ENCODE measurements at places on chromosomes 7 and 10.

- no peak for DNase-seq
Observed at GRCh38 chr7:50505553-50506210, 55.5 kb upstream of the FIGNL1 start.

DNA sequence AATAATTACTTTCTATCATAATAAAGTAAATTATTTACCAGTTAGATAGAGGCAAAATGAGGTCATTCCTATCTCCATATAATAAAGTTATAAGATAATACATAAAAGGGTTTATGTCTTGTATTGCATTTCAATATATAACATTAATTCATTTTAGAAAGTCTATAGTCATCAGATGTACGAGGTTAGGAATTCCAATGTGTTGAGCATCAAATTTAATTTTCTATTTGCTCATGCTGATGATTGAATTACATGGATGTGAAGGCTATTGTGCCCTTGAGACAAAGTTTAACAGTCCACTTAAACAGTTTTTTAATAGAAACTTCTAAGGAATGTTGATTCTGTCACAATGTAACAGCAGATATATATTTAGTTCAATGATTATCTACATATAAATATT lies 678.3 kb upstream of the LRRN3 start:
- DNase-seq, result no peak

GRCh38 chr7:158186864-158187693 lies 400.5 kb downstream of the PTPRN2 start:
- DNase-seq, result no peak

DNA sequence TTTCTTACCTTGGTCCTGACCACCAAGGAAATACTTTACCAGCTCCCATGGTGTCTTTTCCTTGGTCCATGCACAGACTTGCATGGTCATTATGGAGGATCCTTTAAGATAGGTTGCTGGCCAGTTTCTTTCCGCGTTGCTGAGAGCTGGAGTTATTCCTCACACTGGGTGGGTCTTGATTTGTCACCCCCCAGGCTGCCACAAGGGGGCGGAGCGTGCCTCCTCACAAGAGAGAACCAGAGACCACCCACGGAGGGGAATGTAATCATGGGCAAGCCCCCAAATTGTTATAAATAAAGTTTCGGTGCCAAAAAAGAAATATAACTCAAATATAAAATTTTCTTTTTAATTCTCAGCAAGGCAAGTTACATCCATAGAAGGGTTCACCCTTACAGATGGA lies 10.5 kb upstream of the TRIM24 start:
- no peak for DNase-seq

GRCh38 chr7:51764976-51765375 lies 448.4 kb upstream of the COBL start:
- no peak for DNase-seq

GRCh38 chr7:99092064-99092720 lies 51.7 kb downstream of the SMURF1 start:
- no peak for DNase-seq

- no peak for DNase-seq
Observed at GRCh38 chr7:30751696-30752273, at the start of gene INMT. Gene INMT (plus strand): TSS chr7:30752135. CDS start chr7:30752151, 16 bp downstream.

GRCh38 chr10:126229686-126230085 lies 158.6 kb downstream of the ADAM12 start:
- no peak for DNase-seq

- DNase-seq, result no peak
Observed at GRCh38 chr10:21141946-21142492, 244.9 kb upstream of the NEBL start.

GRCh38 chr7:29095631-29096445 lies 50.5 kb downstream of the CPVL start:
- no peak for DNase-seq

DNA sequence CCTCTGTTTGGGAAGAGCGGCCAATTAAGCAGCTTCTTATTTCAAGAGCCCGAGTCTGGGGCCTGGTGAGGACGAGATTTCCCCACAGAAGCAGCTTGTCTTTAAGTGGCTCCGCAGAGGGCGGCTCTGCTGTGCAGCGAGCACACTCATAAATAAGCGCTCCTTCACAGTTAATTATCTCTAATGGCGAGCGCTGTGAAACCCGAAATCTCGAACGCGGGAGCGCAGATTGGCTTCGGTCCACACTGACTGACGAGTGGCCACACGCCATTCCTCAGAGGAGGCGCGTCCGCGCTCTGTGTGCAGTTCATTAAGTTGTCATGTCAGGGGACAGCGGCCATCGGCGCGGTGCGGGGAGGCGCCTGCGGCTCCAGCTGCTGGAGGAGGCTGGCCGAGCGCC lies 560.9 kb downstream of the DNAJB6 start:
- DNase-seq, result no peak

- DNase-seq, result no peak
Observed at GRCh38 chr7:19928247-19928646, 154.8 kb upstream of the TMEM196 start.

DNA sequence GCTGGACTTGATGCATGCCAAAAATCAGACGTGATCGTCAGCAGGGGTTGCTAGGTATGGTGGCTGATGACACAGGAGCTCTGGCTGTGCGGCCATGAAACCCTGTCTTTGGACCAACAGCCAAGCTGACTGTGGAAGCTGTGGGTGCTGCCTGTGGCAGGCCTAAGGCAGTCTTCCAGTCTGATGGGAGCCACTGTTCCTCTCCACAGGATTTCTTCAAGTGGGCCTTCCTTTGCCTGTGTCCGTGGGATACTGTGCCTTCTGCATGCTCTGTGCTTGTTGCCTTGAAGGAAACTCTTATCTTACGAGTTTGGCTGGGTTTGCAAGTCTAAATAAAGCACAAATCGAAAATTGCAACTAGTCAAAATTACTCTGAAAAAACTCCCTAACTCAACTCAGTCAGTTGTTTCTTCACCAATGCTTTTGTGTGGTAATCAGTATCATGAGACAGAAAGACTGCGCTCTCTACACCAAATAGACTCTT lies 101.9 kb upstream of the PDLIM1 start:
- no peak for DNase-seq

- DNase-seq, result no peak
Observed at GRCh38 chr10:102281102-102281487, 35.8 kb downstream of the GBF1 start.

GRCh38 chr7:132199626-132200025 lies 376.6 kb downstream of the PLXNA4 start:
- DNase-seq, result no peak

- DNase-seq, result no peak
Observed at GRCh38 chr7:41917-42565, 150.3 kb upstream of the FAM20C start.

- no peak for DNase-seq
Observed at GRCh38 chr10:104574838-104575237, 66.3 kb upstream of the SORCS3 start.

GRCh38 chr7:37035631-37036030 lies 311.3 kb upstream of the AOAH start:
- DNase-seq, result no peak

GRCh38 chr10:34524369-34525091 lies 290.6 kb downstream of the PARD3 start:
- DNase-seq, result no peak

GRCh38 chr7:121872831-121873288 lies at the start of gene PTPRZ1:
Gene PTPRZ1 (plus strand): TSS chr7:121873161. CDS start chr7:121873500, 339 bp downstream.
- no peak for DNase-seq

GRCh38 chr7:77316219-77316978 lies 99.8 kb downstream of the GSAP start:
- no peak for DNase-seq

- DNase-seq, result no peak
Observed at GRCh38 chr10:76973091-76974016, 664.3 kb downstream of the KCNMA1 start.

DNA sequence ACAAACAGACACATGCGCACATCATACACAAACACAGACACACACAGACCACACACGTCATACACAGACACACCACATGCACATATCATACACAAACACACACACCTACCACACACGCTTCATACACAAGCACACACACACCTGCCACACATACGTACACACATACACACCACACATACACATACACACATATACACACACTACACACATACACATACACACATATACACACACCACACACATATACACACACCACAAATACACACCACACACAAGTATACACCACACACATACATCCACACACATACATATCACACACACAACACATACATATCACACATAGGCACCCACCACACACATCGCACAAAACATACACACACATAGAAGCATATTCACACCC lies 224.7 kb downstream of the SKAP2 start:
- no peak for DNase-seq

- no peak for DNase-seq
Observed at GRCh38 chr7:151265351-151265931, 16.9 kb upstream of the SMARCD3 start.

DNA sequence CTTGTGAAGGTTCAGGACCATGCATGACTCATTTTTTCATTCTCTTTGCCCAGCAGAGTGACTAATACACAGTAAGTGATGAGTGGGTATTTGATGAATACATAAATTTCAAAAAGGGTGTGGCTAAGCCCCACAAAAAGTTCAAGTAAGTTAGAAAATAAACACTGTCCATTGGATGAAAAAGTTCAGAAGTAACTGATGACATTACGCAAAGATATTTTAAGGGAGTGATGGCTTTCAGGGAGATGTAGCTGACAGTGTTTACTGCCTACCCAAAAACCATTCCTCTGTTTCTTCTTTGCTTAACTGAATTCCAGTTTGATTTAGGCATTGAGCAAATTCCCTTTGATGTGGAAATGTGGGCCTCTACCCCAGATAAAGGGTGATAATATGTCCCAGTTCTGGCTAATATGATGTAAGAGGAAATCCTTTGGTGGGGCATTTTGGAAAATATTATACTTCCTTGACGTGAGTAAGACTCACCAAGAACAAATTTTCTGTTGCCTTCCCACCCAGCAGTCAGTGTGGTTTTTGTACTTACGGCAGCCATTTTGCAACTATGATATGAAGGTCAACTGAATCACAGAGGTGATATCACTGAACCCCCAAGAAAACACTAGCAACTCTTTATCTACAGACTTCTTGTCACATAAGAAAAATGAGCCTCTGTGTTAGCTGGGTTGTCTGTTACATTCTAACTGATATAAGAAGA lies 29.0 kb upstream of the EBLN1 start:
- DNase-seq, result peak; percentile 95

DNA sequence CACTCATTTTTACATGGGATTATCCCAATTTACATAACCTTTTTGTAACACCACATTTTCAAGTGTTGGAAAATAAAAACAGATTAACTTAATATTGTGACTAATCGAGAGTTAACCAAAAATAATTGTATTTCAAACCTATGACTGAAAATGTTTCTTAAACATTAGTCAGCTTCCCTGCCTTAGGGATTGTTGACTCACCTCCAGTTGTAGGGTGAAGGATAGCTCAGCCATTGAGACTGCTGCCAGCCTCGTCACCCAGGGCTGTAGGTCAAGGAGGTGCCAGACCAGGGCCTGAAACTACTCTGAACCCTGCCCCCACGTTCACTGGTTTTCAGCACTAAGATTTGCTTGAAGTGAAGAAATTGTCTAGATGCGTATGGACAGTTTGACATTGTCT lies 351.2 kb downstream of the GFRA1 start:
- DNase-seq, result no peak

- DNase-seq, result no peak
Observed at GRCh38 chr7:150901160-150902035, 49.1 kb downstream of the AOC1 start.

GRCh38 chr7:81753392-81753791 lies 16.5 kb downstream of the HGF start:
- no peak for DNase-seq

- no peak for DNase-seq
Observed at GRCh38 chr7:87056346-87056745, 3.1 kb downstream of the ELAPOR2 start.

DNA sequence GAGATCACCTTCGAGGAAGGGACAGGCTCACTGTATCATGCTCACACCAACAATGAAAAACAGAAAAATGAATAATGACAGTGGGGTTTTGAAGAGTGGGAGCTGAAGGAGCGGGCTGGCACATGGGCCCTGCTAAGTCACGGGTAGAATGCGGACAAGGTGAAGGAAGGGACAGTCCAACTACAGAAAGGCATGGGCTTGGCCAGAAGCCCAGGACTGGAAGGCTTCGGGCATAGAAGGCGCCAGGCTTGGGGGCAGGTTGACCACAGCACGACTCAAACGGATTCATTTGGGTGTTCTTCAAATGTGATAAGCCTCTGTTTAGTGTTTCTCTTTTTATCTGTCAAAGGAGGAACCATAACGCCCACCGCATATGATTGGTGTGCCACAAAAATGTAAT lies 509.5 kb downstream of the CCSER2 start:
- no peak for DNase-seq

DNA sequence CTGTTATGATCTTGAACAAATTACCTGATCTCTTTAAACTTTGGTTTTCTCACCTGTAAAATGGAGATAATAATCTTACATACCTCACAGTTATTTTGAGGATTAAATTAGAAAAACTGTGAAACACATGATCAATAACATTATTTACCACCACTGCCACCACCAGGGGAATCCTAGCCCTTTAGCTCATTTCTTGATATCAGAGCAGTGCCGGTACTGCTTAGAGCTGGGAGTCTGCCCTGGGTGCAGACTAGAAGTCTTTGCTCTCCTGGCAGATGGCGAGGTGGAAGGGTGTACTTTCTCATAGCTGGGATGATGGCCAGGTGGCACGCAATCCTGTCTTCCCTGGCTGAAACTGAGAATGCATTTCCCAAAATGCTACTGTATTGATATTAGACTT lies 12.7 kb upstream of the EFCAB10 start:
- DNase-seq, result no peak

DNA sequence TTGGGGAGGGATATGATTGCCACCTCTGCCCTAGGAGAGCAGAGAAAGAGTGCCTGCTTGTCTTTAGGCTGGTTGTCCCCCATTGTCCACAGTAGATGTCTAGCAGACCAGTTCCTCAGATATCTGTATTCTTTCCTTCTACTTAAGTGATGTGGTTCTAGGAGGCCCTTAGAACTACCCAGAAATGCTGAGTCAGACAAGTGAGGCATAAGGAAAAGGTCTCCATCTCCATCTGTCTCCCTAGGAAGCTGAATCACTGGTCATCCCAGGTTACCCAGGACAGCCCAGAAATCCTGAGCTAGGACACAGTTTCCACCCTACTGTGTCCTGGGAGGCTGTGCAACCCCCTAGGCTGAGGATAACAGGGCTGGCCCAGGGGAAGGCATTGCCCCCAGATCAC lies 93.4 kb upstream of the INHBA start:
- no peak for DNase-seq

- no peak for DNase-seq
Observed at GRCh38 chr10:101146392-101147251, 15.5 kb downstream of the TLX1 start.
